ENCODE measurements at places on chromosomes 3 and 15. TPM values are rescaled to one million over a fixed set of nuclear protein-coding genes. Genes with fewer than 3 reads are reported as not detected.

PXYLP1 gene
- total RNA-seq: 16.7 TPM

CELSR3 gene
- 2.2 TPM for total RNA-seq

SLC28A2 gene
- total RNA-seq: not detected

UROC1 gene
- not detected for total RNA-seq

THOC7 gene
- 54.8 TPM for total RNA-seq

MKRN3 gene
- not detected for total RNA-seq

Measured in vagina (tissue), 2 donors.